KBM-7 (cell line): ENCODE measurements at places on chromosomes 2 and 18.

DNA sequence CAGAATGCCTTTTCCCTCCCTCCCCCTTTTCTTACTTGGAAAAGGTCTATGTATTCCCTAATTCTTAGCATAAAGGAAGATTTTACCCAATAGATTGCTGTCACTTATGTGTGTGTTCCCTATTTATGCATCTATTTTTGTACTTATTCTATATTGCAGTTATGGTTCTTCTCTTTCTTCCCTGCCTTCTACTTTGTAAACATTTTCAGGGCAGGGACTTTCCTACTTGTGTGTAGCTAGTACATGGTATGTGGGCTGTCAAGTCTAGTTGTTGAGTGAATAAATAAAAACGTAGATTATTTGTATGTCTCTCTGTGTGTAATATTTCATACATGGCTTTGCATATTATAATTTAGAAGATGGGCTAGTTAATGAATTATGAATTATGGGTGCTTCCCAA lies 45.3 kb downstream of the PSMD14 start:
- no peak for DNase-seq

- DNase-seq = no peak
Observed at GRCh38 chr2:230582851-230583283, 129.8 kb upstream of the CAB39 start.

GRCh38 chr2:84247532-84247931 lies 211.5 kb downstream of the SUCLG1 start:
- no peak for DNase-seq

DNA sequence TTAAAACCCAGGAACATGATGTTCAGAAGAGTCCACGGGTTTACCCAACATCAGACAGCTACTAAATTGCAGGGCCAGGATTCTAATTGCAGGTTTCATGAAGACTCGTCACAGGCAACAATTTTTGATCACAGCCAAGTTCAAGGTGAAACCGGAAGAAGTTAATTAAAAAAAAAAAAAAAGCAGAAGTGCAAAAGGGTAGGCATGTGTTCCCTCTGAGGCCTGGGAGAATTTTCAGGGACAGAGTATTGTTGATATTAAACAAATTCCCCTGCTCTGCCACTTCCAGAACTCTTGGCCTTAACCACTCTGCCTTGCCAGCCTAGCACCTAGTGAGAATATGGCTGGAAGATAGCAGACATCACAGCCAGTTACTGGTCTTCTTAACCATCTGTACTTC lies 99.4 kb upstream of the TRIB2 start:
- DNase-seq = peak; percentile 36

DNA sequence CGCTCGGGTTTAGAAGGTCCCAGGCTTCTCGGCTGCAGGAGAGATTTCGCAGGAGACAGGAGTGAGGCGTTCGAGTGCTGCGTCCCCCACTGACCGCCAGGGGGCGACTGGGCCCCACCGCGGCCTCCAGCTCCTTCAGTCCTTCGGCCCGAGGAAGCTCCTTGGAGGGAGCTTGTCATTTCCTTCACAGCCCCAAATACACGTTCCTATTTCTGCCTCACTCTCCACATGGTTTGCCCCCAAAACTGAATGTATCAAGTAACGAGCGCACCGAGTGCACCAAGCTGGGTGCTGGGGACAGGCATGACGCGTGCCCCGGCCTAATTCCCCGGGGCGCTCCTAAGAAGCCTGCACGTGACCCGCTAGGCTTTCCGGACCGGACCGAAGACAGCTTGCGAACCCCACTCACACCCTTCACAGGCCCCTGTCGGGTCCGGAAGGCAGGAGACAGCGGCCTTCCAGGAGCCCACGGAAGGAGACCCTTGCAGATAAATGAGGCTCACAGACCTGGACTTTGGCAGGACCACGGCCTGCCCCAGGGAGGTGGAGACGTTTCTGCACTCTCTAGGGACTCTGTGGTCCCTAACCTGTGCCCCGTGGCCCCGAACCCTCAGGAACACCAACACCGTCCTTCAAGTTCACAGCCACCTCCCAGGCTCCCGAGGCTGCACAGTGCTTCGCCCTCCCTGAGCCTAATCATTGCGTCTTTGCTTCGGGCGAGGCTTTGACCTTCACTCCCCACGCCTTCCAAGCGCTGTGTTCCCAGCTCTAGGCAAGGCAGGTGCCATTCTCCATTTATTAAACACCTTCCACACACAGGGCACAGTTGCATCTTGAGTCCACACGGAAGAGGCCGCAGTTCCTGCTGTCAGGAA lies 13.0 kb upstream of the FAHD2A start:
- DNase-seq = peak; percentile 73

- DNase-seq = no peak
Observed at GRCh38 chr18:79403723-79404566, 8.2 kb downstream of the NFATC1 start.

DNA sequence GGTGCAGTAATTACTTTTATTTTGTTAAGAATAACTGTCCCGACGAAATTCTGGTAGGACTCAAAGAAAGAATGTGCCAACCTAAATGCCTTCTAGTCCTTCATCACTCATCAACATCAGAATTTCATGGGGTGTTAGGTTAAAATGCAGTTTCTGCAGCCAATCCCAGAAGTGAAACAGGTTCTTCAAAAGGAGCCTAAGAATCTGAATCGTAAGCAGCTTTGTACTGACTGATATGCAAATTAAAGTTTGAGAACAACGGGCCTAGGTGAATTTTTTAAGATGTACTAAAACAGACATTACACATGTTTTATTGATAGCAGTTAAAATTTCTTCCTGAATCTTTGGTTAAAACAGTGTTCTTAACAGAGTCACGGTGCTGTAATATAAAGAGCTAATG lies 140.3 kb upstream of the ZC3H15 start:
- DNase-seq = no peak

- no peak for DNase-seq
Observed at GRCh38 chr2:218982586-218983262, 2.3 kb downstream of the FEV start.

GRCh38 chr2:98539056-98539735 lies 69.1 kb downstream of the COA5 start:
- DNase-seq = no peak

GRCh38 chr2:50748671-50749070 lies 283.3 kb downstream of the NRXN1 start:
- no peak for DNase-seq

GRCh38 chr2:235914756-235915155 lies 253.4 kb downstream of the GBX2 start:
- DNase-seq = no peak

GRCh38 chr2:160876765-160877164 lies 283.5 kb upstream of the TANK start:
- no peak for DNase-seq

- peak; percentile 86 for DNase-seq
Observed at GRCh38 chr18:12271376-12272235, 17.4 kb downstream of the CIDEA start.

DNA sequence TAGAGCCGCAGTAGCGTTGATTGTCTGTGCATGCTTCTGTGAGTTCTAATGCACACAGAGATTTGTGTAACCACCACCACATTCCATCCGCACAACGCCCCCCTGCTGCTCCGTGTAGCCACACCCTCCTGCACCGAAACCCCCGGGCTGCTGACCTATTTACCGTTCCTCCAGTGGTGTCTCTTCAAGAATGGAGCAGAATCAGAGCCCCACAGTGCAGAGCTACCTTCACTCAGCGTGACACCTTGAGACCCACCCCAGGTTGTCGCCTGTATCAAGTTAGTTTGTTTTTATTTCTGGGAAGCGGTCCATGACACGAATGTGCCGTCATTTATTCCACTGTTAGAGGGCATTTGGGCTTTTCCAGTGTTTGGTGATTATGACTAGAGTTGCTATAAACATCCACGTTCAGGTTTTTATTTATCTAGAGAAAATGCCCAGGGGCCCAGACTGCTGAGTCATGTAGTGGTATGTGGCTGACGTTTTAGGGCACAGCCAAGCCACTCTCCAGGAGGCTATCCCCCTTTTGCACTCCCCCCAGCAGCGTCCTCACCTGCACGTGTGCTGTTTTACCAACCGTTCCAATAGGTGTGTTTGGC lies 266.8 kb downstream of the NDUFA10 start:
- no peak for DNase-seq

GRCh38 chr2:42156721-42157120 lies 12.4 kb upstream of the EML4 start:
- DNase-seq = no peak

DNA sequence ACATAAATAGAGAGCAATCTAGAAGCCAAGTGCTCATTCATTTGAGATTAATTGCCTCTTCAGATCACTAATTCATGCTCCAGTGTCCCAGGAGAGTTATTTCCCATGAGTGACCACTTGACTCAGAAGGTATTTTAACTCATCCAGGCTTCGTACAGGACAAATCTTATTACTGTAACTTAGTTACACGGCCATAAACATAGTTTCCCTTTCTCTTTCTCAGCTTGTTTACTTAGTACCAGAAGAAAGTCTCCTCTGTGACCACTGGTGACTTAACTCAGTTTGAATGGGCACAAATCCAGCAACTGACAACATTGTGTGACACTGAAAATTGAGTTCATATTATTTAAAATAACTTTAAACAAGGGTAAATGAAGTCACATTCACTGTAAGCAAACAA lies 25.3 kb downstream of the MMADHC start:
- DNase-seq = no peak

DNA sequence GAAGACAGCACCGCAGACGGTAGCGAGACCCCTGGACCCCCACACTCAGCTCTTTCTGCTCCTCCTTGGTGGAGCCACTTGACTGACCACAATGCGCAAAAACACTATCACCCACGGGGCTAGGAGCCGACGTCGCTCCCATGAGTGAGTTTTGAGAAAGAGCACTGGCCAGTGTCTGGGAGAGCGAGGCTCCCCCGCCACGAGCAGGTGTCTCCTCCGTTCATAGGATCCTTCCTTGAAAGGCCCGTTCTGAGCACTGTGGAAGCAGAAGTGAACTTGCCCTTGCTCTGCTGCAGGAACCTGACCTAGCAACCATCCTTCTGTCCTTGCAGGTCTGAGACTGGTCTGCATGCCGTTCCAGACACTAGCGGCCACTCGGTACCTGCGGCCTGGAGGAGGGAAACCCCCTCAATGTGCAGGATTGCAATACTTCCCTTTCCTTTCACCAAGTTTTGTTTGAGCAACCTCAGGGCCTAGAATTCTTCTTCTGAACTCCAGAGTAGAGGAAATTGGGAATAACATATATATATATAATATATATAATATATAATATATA lies 12.9 kb upstream of the ZNF516 start:
- DNase-seq = no peak

DNA sequence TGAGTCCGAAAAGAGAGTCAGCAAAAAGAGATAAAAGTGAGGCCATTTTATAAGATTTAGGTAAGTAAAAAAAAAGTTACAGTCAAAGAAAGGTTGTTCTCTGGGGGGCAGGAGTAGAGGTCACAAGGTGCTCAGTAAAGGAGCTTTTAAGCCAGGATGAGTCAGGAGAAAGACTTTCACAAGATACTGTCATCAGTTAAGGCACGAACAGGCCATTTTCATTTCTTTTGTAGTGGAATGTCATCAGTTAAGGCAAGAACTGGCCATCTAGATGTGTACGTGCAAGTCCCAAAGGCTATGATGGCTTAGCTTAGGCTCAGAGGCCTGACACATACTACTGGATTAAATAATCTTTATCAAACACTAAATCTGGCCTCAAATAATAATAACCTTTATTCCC lies 1207.3 kb upstream of the FAM98A start:
- DNase-seq = no peak

DNA sequence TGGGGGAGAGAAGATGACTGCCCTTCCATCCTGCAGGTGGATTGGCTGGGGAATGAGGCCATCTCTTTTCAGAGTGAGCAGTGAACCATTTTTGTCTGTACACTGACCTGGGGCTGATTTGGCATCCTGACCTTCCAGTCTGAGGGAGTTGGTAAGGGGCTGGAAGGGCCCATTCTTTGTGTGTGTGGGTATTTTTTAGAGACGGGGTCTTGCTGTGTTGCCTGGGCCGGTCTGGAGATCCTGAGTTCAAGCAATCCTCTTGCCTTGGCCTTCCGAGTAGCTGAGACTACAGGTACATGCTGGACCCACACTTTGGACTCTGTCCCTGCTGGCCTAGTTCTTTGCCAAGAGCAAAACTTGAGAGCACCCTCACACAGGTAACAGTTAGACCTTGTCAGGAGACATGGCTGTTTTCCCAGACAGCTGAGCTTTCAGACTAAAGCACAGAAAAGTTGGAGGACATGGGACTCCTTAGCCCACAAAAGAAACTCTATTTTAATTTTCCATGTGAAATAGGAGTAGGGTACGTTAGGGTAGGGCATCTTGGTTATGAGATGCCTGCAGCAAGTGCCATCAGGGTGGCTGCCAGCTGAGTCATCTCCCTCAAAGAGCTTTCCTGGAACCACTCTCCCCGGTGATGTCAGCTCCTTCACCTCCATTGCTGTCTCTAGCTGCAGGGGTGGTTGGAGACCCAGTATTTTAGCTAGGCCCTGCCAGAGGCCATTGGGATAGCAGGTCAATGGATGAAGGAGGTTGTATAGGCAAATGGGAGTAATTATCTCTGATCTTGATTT lies 60.7 kb downstream of the DGKD start:
- DNase-seq = no peak

- DNase-seq = no peak
Observed at GRCh38 chr2:193549661-193550060, 1354.9 kb upstream of the TMEFF2 start.

DNA sequence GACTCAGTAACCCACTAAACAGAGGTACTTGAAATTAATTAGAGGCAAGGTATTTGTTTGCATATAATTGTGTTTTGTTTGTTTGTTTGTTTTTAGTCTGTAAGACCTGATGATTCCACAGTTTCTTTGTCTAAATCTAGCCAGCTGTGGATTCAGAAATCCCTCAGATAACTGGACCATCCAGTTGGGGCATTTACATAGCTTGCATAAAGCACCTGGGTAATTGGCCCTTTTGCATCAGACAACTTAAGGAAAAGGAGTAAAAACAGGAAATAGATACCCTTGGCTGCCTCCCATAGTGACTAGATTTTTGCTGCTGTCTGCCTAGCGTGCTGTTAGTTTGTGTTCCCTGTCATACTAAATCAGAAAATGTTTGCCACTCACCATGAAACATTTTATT lies 46.6 kb upstream of the XIRP2 start:
- DNase-seq = no peak

DNA sequence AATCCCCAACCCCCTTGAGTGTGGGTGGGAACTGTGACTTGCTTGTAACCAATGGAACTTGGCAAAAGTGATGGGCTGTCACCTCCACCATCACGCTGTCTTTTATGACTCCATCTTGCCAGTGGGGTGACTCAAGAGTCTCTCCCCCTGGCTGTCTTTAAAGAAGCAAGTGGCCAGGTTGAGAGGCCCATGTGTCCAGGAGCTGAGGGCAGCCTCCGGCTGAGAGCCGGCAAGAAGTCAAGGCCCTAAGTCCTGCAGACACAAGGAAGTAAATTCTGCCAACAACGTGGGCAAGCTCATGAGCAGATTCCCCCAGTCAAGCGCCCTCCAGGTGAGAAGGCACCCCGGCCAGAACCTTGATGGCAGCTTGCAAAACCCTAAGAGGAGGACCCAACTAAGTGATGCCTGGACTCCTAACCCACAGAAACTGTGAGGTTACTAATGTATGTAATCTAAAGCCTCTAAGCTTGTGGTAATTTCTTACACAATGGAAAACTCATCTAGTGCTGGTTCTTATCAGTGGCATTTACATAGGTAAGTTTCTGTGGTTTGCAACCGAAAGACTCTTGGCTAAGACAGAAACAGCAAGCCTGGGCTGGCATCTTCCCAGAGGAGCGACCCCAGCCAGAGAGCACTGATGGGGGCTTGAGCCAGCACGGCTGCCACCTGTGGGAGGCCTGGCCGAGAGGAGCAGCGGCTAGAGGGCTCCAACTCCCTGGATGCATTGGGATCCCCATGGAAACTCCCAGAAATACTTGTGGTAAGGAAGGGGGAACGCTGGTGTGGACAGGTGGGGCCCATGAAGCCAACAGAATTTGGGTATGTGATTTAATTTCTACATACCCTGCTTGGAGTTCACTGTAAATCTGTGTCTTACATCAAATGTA lies 49.3 kb downstream of the CIB4 start:
- DNase-seq = no peak
